ENCODE measurements at places on chromosomes 16 and 17.

DNA sequence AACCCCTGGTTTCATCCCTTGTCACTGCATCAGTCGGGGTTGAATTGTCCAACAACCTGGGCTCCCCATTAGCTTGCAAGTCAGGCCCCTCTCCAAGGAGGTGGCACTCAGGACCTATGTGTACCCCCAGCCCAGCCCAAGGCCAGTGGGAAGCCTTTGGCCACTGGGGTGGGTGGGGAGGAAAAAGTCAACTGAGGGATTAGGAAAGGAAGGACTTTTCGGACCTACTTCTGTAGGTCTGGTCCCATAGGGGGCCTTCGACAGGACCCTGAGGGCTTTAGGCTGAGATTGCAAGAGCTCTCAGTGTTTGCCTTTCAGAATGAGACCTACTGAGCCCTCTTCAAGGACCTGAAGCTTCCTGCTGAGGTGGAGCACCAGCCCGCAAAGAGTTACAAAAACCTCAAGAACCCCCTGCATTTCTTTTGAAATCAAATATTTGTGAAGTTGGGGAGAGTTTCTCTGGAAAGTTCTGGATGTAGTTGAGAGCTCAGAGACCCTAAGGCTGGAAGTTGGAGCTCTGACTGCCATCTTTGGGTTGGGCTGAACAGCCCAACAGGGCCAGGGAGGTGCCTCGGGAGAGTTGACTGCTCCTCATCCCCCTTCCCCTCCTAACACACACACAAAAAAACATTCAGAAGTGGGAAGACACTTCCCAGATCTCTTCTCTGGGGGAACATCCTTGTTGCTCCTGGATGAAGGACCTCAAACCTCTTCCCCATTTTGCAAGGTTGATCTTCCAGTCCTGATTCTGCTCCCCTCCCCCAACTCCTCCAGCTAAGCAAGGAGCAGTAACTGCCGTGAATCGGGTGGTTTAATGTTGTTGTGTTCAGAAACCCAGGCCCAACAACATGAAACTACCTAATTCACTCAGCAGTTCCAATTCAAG lies 5.8 kb upstream of the HOXB9 start:
- no peak for DNase-seq

- no peak for DNase-seq
Measured at GRCh38 chr16:4325253-4325758, 9.4 kb downstream of the GLIS2 start.

GRCh38 chr16:81401035-81401950 lies 43.3 kb upstream of the CMIP start:
- DNase-seq: no peak

DNA sequence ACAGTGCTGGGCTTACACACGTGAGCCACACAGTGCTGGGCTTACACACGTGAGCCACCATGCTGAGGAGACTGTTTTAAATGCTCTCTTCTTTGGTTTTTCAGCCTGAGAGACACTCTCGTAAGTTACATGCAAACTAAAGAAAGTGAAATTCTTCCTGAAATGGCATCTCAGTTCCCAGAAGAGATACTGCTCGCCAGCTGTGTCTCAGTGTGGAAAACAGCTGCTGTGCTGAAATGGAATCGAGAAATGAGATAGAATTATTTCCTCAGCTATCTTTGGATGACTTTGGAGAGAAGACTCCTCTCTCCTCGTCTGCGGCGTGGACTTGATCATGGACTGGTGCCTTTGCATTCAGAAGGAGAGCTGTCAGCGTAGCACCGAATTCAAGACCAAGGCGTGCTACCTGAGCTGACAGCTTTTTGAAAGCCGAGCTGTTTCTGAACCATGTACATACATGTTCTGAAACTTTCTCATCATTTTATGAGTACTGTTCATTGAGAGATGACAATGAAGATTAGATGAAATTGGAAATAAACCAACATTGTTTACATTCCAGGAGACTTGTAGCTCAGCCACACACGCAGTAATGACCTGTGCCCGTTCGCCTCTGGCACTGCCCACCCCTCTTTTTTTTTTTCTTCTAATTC lies 21.6 kb upstream of the ENDOV start:
- DNase-seq: no peak

DNA sequence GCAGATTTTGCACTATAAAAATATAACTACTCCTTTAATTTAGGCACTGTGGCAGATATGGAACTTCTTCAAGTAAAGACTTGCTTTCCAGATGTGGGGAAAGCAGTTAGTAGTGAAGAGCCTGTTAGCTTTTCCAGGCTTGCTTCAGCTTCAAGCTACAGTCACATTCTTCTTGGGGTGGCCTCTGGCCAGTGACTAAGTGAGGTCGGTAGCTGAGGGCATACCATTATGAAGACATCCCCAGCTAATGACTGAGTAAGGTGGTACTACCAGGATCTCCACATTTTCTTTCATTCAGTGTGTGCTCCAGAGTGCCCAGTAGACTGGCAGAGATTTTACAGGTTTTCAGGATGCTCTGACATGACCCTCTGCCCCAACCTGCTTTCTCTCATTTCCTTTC lies 167.1 kb upstream of the KIF2B start:
- no peak for DNase-seq

GRCh38 chr17:19650826-19651225 lies 2.3 kb downstream of the ALDH3A2 start:
- DNase-seq: no peak

GRCh38 chr17:13537167-13537731 lies 64.5 kb downstream of the HS3ST3A1 start:
- DNase-seq: no peak

- peak; percentile 20 for DNase-seq
Measured at GRCh38 chr16:4664538-4665418, 28.6 kb upstream of the NUDT16L1 start.

DNA sequence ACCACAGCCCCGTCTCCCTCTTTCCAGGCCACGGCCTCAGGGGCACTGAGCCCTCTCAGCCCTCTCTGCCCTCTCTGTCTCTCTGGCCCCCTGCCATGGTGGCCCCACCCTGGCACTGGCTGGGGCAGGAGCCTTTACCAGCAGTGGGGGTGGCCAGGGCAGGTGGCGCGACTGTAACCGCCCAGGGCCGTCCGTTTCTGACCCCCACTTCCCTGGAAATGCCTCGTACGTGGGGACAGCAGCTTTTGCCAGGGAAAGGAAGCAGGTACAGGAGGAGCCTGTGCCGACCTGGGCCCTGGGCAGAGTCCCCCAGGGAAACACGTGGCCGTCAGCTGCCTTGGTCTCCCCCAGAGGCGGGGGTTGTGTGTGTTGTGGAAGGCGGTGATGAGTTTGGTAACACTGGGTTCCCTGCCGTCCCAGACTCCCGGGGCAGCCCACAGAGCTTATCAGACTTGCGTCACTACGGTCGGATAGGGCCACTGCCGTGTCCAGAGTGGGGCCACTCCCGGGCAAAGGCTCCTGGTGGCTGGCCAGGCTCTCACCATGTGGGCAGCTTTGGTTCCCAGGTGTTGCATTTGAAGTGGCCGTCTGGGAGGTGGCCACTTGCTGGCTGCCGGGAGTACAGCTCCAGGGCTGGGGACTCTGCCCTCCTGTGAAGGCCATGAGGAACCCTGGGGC lies 249.3 kb upstream of the CIBAR2 start:
- no peak for DNase-seq

Measured in activated CD8-positive, alpha-beta memory T cell treated with anti-CD3 and anti-CD28 coated beads for 4 hours (primary cell).